ENCODE measurements at places on chromosomes 3 and 15.

DNA sequence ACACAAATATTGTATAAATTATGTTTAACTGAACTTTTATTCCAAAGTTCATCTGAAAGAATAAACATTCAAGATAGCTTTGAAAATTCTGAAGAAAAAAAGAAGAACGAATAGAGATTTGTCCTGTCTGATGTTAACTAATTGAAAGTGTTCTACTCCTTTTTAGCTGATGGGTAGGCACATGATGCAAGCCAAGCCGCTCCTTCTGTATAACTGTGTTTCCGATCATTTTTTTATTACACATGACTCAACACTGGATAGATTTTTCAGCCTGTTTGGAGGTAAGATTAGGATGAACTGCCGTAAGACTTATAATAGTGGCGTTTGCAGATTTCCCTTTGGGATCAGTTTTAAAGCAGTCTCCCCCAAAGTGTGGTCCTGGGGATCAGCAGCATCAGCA is 19.0 kb downstream of the NSUN3 start:
- no peak for DNase-seq

DNA sequence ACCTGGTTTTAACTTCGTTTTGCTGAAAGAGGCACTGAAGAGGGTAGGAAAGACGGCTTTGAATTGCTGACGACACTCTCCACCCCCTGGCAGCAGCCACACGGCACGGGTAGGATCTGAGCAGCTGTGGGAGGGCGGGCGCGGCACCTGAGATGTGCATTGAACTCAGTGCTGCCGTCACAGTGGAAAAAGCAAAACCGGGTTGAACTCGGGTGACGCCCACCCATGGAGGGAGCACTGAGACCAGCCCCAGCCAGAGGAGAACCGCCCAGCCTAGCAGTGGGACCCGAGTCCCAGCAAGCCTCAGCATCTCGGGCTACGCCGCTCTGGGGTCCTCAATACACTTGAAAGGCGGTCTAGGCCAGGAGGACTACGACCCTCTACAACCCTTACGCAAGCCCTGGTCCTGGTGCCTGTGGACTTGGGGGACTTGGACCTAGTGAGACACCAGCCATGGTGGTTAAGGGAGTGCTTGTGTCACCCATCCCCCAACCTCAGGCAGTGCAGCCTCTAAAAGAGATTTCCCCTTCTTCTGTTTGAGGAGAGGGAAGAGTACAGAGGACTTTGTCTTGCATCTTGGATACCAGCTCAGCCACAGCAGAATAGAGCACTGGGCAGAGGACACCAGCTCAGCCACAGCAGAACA is 50.0 kb upstream of the RPL35A start:
- DNase-seq: no peak

DNA sequence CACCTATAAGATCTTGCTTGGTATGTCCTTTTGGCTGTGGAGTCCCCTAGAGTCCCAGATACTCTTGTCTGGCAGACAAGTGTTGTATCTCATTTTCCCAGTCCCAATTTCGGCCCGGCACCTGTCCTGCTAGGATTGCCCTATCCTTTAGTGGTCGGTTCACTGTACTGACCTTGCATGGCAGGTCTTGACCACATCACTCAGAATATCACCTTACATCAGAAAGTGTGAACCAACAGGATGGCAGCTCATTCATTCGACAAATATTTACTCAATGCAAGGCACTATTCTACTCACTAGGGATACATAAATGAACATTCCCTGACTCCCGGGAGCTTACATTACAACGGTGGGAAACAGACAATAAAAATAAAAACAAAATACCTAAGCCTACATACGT is 5.7 kb upstream of the CCDC80 start:
- no peak for DNase-seq

- DNase-seq: no peak
Observed at GRCh38 chr3:56189536-56189935, 278.7 kb downstream of the ERC2 start.

DNA sequence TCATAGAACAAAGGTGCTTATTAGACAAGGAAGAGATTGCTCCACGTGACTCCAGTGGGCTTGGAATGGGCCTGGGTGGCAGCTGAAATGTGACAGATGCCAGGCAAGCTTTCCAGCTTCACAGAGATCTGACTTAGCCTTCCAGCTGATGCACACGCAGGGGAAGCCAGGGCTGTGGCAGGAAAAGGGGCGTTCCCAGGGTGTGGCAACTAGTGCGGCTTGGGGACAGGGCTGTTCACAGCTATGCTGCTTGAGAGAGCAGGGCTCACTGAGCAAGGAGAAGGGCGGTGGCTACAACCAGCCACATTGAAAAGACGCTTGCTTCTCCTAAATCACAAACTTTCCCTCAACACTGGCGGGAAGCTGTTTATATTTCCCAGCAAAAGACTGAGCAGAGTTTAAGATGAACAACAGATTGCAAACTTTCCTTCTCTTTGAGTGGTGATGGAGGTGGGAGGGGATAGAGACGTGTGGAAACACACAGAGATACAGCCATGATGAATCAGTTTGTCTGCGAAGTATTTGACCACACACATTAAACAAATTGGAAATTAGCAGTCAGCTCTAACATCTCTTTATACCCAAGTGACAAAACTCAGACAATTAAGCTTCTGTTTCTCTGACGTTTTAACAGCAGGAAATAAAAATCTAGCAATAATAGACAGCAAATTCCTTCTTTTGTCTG is 127.5 kb downstream of the BDH1 start:
- DNase-seq: peak; percentile 31

Measured in stimulated activated CD4-positive, alpha-beta T cell treated with anti-CD3 and anti-CD28 coated beads, Interleukin-4, amount 100 ng/mL, for 1 hour (primary cell).